Fibroblast of the conjunctiva (primary cell): ENCODE measurements at places on chromosomes 13 and 19.

DNA sequence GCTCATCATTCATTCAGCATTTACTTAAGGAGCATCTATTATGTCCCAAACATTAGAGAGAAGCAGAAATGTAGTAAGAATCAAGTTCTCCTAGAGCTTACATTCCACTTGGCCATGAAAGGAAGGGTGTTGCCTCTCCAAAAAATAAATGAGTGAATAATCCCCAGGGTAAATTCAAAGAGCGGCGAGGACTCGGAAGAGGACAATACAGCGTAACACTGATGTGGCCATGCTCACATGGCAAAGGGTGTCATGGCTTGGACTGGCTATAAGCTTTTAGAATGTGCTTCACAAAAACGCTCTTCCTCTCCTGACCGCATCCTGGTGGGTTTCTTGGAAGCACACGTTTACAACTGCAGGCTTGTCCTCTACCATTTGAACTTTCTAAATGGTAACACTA, 290.2 kb downstream of the IRS2 start:
- DNase-seq = no peak

DNA sequence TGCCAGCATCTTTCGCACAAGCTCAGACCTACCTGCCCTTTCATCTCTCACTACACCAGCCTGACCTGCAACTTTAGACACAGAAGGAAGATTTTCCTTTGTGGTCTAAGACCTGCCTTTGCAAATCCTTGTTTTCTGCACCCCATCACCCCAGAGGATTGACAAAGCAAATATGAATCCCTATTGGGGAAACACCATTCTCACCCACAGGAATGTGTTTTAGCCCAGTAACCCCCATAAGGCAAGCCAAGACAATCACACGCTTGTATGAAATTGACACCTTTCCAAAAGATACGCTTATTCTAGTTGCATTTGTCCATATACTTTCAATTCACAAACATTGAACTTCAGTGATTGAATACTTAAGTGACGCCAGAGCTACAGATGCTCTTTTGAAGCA, 55.7 kb downstream of the SPATA13 start:
- DNase-seq = no peak

GRCh38 chr13:42970824-42971690, 21.0 kb downstream of the EPSTI1 start:
- no peak for DNase-seq

DNA sequence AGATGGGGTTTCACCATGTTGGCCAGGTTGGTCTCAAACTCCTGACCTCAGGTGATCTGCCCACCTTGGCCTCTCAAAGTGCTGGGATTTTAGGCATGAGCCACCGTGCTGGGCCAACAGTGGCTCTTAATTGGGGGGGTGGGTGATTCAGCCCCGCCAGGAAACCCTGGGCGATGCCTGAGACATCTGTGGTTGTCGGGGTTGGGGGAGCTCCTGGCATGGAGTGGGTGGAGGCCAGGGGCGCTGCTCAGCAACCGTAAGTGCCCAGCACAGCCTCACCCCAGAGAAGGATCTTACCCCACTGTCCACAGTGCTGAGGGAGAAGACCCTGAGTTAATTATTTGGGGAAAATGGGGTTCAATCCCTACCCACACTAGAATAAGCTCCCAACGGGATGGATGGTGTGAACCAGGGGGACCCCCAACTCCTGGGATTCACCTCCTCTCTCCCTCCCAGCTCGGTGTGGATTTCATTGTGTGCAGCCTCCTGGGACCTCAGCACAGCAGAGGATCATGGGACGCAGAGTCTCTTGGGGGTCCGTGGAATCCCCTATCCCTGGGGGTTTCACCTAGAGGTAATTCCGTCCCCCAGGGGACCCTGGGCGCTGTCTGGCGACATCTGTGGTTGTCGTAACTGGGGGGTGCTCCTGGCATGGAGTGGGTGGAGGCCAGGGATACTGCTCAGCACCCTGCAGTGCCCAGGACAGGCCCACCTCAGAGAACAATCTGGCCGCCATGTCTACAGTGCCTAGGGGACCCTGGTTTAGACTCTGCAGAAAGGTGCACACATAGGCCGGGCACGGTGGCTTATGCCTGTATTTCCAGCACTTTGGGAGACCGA, 68.9 kb downstream of the GADD45B start:
- DNase-seq = no peak

DNA sequence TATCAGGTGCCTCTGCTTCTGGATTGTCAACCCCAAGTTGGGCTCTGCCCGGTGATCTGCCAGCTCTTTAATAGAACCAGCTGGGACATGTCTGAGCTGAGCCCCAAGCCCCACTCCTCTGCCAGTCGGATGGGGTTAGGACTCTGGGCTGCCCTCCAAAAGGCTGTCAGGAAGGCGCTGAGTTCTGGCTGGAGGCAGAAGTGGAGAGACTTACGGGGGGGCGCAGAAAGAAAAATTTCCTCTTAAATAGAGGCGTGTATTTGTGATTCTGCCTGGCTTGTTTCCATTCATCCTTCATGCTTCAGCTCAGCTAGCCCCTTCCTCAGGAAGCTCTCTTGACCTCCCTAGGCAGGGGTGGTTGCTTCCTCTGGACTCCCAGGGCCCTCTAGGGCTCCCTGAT, 985 bp upstream of the KCNK6 start:
- DNase-seq = no peak

GRCh38 chr13:39600766-39601165, 2.2 kb downstream of the LHFPL6 start:
- DNase-seq = no peak

GRCh38 chr19:10662384-10663251, 8.5 kb downstream of the ILF3 start:
- DNase-seq = no peak

GRCh38 chr13:112838038-112838841, 130.8 kb upstream of the MCF2L start:
- no peak for DNase-seq

GRCh38 chr13:22000191-22000590, 329.3 kb downstream of the FGF9 start:
- DNase-seq = no peak

GRCh38 chr19:14477418-14478112, 2.4 kb upstream of the PTGER1 start:
- DNase-seq = peak; percentile 50

GRCh38 chr13:114268344-114269280, 12.8 kb upstream of the UPF3A start:
- DNase-seq = no peak

GRCh38 chr19:10478903-10479384, 24.2 kb downstream of the KEAP1 start:
- DNase-seq = peak; percentile 61

DNA sequence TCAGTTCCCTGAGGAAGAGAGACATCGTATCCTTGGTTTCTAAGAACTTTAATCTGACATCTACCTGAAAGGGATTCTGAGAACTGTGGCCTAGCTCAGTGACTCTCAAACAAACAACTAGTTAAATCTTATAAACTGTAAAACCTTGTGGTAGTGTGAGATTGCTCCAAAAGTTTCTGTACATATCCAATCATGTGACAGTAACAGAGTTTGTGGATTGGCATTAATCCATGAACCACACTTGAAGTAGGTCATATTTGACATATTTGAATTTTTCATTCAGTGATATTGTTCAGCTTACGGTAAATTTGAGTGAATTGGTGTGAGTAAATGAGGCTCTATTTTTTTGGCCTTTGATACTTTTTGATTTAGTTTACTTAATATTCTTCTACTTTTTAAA, 15.0 kb downstream of the TDRD3 start:
- DNase-seq = no peak

DNA sequence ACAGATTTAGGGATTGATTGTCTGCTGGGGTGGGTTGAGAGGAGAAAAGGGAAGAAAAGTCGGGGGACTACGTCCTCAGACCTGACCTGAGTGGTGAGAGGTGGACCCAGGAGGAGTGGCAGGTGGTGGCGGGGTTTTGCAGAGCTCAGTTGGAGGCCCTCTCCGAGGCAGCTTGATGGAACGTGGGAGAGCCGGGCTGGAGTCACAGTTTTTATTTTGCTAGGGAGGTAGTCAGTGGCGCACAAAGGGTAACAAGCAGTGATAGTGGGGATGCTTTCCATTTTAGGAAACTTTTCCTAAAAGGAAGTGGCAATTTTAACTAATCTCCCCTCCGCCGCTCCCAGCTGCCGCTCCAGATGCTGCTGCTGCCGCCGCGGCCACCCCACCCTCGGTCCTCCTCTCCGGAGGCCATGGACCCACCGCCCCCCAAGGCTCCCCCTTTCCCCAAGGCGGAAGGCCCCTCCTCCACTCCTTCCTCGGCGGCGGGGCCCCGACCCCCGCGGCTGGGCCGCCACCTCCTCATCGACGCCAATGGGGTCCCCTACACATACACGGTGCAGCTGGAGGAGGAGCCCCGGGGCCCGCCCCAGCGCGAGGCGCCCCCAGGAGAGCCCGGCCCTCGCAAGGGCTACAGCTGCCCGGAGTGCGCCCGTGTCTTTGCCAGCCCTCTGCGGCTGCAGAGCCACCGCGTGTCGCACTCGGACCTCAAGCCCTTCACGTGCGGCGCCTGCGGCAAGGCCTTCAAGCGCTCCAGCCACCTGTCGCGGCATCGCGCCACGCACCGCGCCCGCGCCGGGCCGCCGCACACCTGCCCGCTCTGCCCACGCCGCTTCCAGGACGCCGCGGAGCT, 1.1 kb upstream of the ZNF581 start:
- no peak for DNase-seq

- DNase-seq = peak; percentile 49
Measured at GRCh38 chr13:66405908-66406802, 824.0 kb downstream of the PCDH9 start.

- no peak for DNase-seq
Measured at GRCh38 chr13:107738004-107738403, 477.3 kb downstream of the LIG4 start.

- DNase-seq = no peak
Measured at GRCh38 chr13:30466841-30467252, 1.1 kb upstream of the HMGB1 start.

DNA sequence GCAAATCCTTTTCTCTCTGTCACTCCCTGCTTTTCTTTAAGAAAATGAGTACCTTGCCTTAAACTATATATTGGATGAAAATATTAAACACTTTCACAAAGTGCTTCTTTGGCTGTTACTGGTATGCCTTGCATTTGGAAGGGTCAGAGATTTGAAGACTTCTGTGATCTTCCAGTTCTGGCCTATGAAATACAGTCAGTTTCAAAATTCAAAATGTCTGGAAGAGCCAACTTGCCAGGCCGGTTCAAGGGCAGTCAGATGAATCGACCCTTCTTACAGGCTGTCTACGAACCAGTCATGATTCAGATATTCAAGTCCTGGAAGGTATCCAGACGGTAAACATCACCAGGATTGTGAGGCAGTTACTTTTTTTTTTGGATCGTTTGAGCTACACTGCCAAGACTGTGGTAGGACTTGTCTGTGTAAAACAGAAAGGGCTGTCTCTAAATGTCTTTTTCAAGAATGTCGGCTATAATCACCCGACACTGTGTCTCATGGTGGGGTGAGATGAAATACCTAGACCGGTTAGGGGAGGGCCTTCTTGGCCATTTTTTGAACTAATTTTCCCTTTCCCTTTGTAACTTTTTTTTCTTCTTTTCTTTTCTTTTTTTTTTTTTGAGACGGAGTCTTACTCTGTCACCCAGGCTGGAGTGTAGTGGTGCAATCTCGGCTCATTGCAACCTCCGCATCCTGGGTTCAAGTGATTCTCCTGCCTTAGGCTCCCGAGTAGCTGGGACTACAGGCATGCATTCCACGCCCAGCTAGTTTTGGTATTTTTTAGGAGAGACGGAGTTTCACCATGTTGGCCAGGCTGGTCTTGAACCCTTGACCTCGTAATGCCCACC, 11.2 kb downstream of the ACTN4 start:
- DNase-seq = peak; percentile 99

DNA sequence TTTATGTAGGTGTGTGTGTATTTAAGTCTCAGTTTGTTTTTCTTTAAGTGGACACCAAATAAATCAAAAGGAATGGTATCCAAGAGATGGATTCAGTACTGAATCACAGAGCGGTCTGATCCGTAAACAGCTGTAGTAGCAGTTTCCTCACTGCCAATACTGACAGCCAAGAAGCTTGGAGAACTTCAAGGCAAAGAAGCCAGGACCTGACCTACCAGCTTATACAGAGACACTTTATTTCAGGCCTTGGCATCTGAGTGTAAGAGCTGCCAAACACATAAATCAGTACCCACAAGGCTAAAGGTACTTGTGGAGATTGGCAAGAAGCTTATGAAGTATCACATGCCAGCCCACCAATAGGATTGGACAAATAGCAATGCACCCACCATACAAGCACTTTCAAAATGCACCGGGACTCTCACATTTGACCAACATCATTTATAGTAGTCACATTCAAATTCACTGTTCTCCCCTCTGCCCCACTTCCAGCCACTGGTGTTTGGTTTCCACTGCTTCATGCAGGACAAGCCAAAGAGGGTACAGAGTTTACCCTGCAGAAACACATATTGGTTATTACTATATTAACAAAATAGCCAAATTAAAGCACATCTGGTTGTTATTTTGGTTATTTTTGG, 357.9 kb downstream of the KLF12 start:
- DNase-seq = no peak

GRCh38 chr13:36345438-36346221, 564 bp downstream of the SPART start:
- DNase-seq = peak; percentile 74

- DNase-seq = no peak
Measured at GRCh38 chr13:40344270-40345148, 321.9 kb downstream of the FOXO1 start.

- DNase-seq = no peak
Measured at GRCh38 chr13:32334671-32335070, 19.4 kb downstream of the BRCA2 start.

- DNase-seq = no peak
Measured at GRCh38 chr13:74158571-74159352, 24.6 kb upstream of the KLF12 start.

DNA sequence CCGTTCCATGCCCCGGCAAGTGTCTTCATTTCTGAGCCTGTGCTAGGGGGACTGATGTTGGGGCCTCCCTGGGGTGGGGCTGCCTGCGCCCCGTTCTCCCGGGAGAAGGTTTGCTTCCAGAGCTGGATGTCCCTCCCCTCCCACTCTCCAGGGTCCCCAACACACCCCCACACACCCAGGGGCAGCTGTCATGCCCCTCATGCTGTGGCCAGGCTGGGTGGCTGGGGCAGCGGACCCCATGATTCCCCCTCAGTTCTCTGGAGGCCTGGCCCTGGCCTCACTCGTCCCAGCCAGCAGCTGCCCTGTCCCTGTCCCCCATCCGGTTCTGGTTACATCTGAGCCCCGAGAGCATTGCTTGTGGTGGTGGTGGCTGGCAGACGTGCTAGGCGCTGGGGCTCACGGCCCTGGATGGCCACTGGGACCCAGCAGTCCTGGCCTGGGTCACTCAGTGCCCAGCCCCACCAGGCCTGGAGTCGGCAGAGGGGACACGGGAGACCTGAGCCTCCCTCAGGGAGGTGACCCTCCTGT, 184.8 kb downstream of the KDM4B start:
- no peak for DNase-seq

- no peak for DNase-seq
Measured at GRCh38 chr19:7214324-7215089, 79.7 kb downstream of the INSR start.

DNA sequence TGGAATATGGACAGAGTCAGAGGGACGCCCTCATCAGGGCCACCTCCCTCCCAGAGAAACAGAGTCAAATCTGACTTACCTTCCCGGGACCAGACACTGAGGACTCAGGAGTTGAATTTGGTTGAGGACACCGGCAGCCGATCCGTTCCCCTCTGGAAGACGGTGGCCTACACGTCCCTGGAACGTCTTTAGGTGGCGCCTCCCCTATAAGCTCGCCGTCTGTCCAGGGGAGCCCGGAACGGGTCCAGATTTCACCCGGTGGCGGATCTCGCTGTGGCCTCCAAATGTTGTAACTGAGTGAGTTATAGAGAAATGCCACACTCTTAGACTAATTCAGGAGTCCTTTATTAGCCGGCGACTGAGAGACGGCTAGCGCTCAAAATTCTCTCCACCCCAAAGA, 9.0 kb downstream of the TNFSF14 start:
- no peak for DNase-seq
